ENCODE measurements at places on chromosomes 2 and 18.

GRCh38 chr2:66538291-66538690 is 103.4 kb downstream of the MEIS1 start:
- no peak for DNase-seq

DNA sequence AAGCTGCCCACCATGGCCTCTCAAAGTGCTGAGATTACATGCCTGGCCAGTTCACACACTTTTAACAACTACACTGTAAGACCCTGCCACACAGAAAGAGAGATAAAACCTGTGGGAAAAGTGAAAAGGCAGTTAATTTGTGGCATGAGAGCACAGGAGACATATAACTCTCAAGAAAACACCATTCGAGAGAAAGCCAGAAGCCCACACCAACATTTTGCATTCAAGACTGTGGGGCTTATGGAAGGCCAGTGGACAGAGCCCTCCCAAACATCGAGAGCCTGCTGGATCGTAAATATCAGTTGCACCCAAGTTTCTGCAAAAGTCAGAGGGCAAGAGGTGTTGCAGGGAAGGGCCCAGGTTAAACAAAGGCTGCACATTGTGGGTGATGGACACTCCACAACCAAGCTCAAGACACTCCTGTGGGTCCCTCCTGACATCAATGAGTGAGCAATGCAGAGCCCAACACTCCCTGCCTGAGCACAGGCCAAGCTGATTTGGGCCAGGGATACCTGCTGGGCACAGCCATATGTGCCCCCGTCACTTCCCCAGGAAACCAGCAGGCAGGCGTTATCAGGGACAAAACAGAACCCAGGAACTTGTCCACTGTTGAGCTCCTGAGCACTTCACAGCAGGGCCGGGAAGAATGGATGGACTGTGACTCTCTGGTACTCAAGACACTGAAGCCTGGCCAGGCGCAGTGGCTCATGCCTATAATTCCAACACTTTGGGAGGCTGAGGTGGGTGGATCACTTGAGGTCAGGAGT is 114.4 kb downstream of the ZFP36L2 start:
- DNase-seq: no peak

DNA sequence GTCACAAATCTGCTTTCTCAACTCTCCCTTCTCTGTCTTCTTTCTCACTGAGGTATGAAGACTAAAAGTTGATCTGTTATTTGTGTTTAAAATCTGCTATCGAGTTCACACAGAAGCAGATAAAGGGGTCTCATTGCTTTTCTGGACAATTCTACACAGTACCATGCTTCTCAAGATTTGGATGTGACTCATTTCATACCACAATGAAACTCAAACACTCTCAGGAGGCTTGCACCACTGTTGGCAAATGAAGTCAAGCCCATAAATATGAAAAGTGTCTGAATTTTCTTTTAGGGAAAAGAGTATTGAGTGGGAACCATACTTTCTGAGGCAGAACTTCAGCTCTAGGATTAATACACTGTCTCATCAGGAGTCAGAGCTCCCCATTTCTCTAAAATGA is 274.6 kb upstream of the CYRIA start:
- DNase-seq: no peak

- no peak for DNase-seq
These were observed at the start of gene CFAP65 for GRCh38 chr2:219041252-219041651. Gene CFAP65, minus strand, starts transcription at chr2:219041516. Its CDS starts 2,468 bp downstream, at chr2:219039048.

GRCh38 chr2:164794432-164795231 is 47.0 kb downstream of the COBLL1 start:
- DNase-seq: no peak

All from T-helper 17 cell (primary cell).